ENCODE measurements at places on chromosomes 2 and 18. TPM values are rescaled to one million over a fixed set of nuclear protein-coding genes. Genes with fewer than 3 reads are reported as not detected.

- DNase-seq: no peak
Observed at GRCh38 chr18:46810481-46811000, 53.7 kb upstream of the ST8SIA5 start.

The CD8B2 gene
- polyA plus RNA-seq: not detected

DNA sequence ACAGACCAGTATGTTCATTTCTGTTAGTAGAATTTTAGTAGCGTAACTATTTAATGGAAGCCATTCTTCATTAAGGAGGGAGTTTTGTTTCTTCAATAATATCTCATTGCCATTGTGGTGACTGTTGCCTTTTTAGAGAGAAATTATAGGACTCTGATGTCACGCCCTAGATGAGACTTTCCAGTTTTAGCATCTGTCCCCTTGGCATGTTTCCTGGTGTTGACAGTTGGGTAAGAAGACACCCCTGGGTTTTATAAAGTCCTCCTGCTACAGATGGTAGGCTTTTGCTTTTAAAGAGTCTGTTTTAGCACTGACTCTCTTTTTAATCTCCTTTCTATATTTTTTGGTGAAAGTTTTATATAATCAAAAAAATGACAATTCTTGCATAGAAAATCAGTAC is 41.9 kb downstream of the KCNJ3 start:
- peak; percentile 45 for DNase-seq

The GPR148 gene
- not detected for polyA plus RNA-seq

DNA sequence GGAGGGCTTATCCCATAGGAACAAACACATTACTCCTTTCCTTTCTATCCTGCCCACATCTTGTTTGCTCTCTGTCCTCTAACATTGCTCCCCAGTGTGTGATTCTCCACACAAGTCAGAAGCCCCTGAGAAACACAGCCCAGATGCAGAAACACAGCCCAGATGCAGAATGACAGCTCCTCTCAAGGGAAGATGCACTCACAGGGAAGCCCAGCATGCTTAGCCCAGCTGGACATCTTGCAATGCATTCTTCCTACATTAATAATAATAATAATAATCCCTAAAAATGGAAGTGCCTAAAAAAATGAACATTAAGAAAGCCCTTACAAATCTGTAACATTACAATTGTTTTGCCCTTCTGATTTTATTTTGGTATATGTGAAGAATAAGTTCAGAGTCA is 172.1 kb downstream of the CBLN2 start:
- no peak for DNase-seq

- peak; percentile 41 for DNase-seq
Observed at GRCh38 chr2:240452462-240453256, 17.2 kb downstream of the GPC1 start.

- DNase-seq: no peak
Observed at GRCh38 chr2:1973636-1974035, 229.3 kb upstream of the PXDN start.

The SLC35F5 gene
- polyA plus RNA-seq: 45.8 TPM

DNA sequence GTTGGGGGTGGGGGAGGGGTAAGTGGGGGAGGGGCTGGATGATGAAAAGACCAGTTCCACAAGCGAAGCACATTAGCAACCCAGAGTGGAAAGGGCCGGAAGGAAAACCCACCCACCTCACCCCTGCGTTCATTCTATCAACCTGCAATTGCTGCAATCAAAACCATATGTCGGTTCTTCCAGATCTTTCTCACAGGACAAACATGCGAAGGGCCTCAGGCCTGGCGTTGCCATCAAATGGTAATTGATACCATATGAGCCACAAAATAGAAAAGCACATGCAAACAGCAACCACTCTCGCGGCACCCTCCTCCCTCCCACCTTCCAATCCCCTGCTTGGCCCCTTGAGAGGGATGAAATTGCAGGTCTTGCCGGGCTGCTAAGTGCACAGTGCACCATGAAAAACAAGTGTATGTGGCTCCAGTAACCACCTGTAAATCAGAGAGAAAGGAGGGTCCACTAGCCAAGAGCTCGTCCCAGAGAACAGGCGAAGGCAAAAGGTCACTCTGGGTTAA is 287.5 kb downstream of the TCF4 start:
- DNase-seq: peak; percentile 68

DNA sequence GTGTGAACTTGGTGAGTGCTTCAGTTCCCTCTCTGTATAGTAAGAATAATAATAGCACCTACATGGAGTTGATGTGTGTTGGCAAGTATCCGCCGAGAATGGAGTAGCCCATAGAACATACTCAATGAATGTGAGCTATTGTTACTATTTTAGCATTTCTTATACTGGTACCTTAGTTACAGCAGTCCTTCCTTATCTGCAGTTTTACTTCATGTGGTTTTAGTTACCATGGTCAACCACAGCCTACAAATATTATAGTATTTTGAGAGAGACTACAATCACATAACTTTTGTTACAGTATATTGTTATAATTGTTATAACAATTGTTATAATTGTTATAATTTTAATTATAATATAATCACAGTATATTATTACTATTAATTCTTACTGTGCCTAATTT is 152.5 kb upstream of the RASGRP3 start:
- no peak for DNase-seq

The TANK gene
- polyA plus RNA-seq: 31.5 TPM

GRCh38 chr2:200667413-200667812 is 81.6 kb downstream of the AOX1 start:
- no peak for DNase-seq

The RETSAT gene
- 11.9 TPM for polyA plus RNA-seq

DNA sequence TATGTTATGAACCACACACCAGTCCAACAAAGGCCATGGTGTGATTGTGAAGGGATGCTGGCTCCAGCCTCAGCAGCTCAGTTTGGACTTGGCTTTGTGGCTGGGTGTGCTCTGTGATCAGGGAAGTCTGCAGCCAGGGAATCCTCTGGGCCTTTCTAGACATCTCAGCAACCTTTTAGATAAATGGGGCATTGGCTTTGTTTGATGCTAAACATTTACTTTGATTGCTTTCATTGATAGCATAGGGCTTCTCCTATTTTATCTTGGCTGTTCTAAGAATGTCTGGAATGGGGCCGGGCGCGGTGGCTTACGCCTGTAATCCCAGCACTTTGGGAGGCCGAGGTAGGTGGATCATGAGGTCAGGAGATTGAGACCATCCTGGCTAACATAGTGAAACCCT is 104.5 kb downstream of the VAPA start:
- DNase-seq: no peak

DNA sequence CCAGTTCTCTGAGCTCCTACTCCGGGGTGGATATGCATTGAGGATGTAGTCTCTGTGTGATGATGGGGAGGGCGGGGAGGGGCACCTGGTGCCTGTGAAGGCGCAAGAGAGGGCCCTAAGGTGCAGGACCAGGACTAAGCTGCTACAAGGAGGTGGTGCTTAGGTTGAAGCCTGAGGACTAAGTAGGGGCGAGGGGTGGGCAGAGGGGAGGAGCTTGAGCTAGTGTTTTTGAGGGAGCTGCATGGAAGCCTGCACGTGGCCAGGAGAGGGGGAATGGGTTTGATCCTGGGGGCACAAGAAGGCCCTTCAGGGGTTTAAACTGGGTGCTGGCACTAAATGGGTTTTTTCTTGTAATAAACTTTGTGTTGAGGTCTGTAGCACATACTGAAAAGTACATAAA is 105.0 kb downstream of the UGGT1 start:
- no peak for DNase-seq

DNA sequence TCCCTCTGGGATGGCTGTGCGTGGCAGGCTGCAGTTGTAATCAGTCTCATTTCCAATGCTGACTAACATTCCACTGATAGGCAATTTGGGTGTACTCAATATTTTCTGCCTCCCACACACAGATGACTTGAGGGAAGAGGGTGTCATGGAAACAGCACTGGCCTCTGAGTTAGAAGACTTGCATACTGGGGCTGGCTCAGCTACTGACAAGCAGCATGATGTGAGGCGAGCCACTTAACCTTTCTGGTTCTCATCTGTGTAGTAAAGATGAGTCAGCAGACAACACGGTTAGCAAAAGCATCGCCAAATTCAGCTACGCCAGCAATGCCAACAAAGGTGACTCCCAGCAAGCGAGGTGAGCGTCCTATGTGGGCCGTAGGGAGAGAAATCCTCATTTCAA is 73.5 kb downstream of the COLEC12 start:
- DNase-seq: no peak

The CMPK2 gene
- polyA plus RNA-seq: 4.8 TPM

DNA sequence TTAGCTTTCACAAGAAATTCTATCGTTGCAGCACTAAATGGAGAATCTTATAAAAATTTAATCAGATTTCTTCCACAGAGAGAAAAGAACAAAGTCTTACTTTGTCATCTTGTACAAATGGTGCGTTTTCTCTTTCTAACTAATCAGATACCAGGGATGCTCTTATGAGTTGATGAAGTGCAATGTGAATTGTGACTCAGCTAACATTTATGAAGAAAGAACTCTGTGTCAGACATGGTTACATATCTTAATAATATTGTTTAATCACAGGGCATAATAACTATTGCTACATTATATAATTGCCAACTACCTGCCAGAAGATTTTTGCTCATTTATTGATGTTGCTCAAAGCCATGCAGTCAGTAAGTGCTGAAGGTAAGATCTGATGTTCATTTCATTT is 465.0 kb downstream of the CCDC85A start:
- no peak for DNase-seq

GRCh38 chr2:142946941-142947340 is 69.5 kb downstream of the KYNU start:
- DNase-seq: no peak

The ANKAR gene
- 10.9 TPM for polyA plus RNA-seq

The YES1 gene
- 63.8 TPM for polyA plus RNA-seq

- DNase-seq: no peak
Observed at GRCh38 chr2:151252646-151253045, 9.0 kb downstream of the RBM43 start.

GRCh38 chr2:37324786-37325624 is at the start of gene PRKD3:
Gene PRKD3, minus strand, starts transcription at chr2:37324833. Its CDS starts 8,309 bp downstream, at chr2:37316524.
- DNase-seq: peak; percentile 64

GRCh38 chr2:62471404-62471803 is 34.6 kb downstream of the TMEM17 start:
- no peak for DNase-seq

DNA sequence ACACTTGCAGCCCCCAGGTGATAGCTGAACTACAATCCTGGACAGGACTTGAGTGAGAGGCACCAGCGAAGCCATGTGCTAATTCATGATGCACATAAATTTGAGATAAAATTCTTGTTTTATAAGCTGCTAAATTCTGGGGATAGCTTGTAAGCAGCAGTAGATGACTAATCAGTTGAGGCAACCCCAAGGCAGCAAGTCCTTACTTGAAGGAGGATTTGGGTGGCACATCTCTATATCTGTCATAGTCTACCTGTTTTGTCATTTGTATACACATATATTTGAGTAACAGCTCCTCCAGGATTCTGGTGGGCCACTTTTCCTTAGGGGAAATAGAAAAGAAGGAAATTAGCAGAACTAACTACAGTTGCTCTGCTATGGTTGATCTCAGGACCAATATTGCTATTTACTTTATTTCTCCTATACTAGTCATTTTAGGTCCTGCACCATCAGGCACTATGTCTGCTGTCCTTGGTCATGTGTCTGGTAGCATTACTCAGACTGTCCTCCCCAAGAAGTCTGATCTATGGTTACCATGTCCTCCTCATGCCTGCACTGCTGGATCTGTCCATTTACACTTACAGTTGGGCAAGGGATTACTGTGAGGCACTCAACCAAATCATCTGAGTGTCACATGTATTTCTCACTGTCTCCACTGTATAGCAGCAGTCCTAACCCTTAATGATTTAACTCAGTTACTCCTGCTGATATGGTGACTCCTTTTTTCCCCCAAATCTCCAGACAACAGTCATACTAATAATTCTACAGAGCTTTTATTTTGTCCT is 436.0 kb upstream of the CWC22 start:
- no peak for DNase-seq

DNA sequence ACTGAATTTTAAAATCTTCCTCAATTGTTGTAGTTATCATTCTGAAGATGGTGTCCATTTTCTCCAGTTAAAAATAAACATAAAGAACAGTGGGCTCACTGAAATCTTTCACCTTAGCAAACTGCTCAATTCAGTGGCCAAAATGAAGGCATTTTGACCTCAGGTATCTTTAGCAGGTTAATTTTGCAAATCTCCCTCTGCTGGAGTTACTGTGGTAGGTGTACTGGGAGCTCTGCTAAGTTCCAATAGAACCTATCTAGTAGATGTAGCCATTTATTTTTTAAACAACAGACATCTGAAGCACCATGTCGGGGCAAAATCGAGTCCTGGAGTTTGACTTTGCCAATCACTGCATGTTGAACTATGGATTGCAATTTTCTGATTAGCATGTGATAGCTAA is 177.1 kb downstream of the IRS1 start:
- no peak for DNase-seq

- DNase-seq: peak; percentile 89
Observed at GRCh38 chr2:86036669-86037138, 69.0 kb downstream of the POLR1A start.

DNA sequence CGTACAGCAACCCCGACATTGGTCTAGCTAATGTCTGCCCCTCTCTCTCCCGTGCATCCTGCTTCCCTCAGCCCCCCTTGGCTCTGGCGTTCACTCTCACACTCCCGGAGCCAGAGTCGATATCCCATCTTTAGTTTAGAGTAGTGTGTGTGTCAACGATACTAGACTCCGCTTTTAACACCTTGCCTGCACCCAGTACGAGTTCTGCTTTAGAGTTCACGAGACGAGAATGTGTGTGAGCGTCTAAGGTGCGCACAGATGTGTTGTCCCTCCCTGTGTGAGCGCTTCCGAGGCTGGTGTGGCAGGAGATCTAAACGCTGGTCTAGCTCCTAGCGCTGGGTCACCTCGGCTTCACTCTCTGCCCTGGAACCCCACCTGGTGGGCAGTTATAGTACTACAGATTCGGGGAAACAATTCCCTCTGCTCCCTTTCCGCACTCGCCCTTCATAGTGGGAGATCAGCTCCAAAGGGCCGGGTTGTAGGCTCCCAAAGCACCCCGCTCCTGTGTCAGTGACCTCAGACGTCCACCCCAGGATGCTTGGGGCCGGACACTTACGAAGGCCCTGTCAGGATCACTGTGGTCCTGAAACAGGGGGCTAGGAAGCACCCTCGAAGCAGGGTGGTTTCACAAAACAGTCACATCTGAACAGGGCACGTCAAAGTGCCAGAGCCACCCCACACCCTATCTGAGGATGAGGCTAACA is 2.6 kb upstream of the CYP26B1 start:
- peak; percentile 90 for DNase-seq

- DNase-seq: no peak
Observed at GRCh38 chr2:216714376-216714775, 19.0 kb upstream of the IGFBP5 start.

DNA sequence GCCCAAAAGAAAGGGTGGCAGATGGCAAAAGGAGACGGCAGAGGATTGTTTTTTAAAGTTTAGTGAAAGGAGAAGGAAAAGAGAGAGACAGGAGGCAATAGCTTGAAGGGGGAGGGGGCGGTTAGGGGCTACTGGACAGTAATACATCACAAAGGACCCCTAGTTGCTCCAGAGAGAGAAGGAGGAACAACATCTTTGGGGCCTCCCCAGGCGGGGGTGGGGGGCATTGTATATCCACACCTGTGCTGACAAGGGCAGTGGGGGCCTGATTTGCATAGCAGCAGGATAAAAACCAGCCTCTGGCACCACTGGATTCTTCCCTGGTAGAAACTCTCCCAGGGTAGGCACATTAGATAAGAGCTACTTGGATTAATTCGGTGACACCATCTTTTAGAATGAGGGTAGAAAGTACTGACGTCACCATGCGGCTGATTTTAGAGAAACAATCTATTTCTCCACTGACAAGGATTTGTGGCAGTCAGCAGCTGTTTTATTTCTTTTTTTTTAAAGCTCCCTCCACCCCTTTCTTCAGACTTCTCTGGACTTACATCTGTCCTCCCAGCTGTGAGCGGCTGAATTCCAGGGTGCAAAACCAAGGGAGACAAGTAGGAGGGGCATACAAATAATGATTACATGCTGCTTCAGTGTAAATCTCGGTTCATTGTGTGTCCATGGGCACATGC is 199.8 kb upstream of the NRP2 start:
- DNase-seq: peak; percentile 67

Data from muscle of arm (tissue), 14 donors.